Activated naive CD4-positive, alpha-beta T cell treated with Interleukin-2 at 50 U/mL for 16 hours (primary cell): ENCODE measurements at places on chromosomes 5 and 9.

GRCh38 chr9:112599732-112600131, 113.1 kb downstream of the KIAA1958 start:
- no peak for DNase-seq

- no peak for DNase-seq
Measured at GRCh38 chr5:111557686-111558085, 45.4 kb upstream of the STARD4 start.

- no peak for DNase-seq
Measured at GRCh38 chr9:19408316-19408692, 505 bp upstream of the ACER2 start.

DNA sequence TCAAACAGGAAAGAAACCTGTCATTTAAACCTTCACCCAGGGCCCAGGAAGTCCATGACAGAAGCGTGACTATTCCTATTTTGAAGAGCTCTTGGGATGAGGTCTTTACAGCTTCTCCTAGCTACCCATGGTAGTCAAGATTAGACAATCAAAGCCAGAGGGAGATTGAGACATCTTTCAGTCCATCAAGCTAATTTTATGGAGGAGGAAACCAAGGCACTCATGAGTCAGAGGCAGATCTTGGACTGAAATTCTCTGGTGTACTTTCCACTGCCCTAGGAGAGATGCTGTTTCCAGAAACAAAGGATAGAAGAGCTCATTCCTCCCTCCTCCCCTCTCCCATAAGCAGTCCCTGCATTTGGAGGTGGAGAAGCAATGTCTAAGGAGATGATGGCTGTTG, 9.2 kb downstream of the TNFSF8 start:
- DNase-seq, result no peak

DNA sequence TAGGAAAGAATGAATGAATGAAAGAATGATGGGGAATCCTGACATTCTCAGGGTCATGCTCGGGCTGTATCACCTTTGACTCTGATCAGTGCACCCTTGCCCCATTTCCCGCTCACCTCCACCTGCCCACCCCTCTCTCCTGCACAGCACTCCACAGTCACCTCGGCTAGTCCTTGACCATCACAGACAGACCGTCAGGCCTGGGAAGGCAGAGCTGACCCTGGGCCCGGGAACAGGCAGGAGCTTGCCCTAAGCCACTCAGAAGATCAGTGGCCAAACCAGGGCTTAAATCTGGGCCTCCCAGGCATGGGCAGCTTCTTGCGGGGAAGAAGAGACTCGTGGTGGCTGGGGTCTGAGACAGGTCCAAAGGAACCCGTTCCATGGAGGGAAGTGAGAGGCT, 3.6 kb downstream of the ST6GALNAC6 start:
- DNase-seq, result no peak

- peak; percentile 76 for DNase-seq
Measured at GRCh38 chr9:114696814-114697544, 15.0 kb upstream of the TEX48 start.

DNA sequence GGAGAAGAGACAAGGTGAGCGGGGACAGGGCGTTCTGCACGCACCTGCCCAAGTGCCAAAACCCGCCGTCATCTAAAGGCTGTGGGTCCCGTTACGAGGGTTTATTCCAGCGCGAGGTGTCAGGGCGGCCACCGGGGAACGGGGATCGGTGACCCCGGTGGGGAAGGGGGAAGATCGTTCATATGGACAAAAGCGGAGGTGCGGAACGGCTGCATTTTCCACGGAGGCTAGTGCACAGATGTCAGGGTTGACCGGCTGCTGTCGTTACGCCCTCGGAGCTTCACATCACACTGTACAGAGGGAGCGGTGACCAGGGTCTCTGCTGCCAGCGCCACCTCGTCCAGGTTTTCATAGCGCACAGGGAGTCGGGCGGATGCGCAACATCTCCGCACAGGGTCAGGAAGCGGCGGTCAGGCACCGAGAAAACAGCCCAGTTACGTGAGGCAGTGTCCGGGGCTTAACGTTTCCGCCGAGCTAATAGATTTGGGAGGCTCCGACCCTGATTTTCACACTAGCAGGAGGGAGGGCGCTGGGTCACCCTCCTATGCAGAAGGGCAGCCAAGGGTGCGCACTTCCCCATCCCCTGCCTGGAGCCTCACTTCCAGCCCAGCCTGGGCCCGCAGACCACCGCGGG, 13.5 kb downstream of the BTNL9 start:
- no peak for DNase-seq

DNA sequence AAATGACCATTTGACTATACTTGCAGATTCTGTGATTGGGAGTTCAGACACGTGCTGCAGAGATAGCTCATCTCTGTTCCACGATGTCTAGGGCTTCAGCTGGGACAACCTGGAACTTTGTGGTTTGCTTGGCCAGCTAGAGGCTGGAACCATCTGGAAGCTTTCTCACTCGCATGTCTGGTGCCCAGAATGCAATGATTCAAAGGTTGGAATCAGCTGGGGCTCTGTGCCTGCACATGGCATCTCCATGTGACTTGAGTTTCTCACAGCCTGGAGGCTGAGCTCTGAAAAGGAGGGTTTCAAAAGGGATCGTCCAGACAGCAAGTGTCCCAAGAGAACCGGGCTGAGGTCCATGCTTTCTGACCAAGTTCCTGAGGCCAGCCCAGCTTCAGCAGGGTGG, 465.2 kb downstream of the GADD45G start:
- no peak for DNase-seq

DNA sequence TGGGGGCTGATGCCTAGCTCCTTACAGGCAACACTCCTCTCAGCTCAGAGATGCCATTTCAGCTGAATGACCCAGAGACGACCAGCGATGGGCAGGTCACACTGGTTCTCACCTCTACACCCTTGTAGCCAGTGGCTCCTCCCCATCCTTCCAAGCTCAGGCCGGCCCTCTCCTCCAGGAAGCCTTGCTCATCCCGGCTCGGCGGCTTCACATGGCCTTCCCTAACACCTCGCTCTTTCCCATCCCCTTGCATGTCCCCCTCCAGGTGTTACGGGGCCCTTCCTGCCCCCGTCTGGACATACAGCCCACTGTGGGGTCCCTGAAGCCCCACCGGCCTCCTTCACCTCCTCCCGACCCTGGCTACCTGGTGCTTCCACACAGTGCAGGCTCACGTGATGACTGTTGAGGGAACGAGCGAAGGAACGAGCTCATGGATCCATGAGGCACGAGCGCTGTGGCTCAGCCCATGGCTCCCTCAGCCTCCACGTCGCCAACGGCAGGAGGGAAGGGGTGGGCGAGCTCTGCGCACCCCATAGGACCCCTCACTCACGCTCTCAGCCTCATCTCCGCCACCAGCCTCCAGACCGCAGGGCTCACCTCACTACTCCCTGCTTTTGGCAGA, 45.7 kb downstream of the SARDH start:
- no peak for DNase-seq

GRCh38 chr5:88691230-88691582, 191.8 kb downstream of the MEF2C start:
- DNase-seq, result no peak

DNA sequence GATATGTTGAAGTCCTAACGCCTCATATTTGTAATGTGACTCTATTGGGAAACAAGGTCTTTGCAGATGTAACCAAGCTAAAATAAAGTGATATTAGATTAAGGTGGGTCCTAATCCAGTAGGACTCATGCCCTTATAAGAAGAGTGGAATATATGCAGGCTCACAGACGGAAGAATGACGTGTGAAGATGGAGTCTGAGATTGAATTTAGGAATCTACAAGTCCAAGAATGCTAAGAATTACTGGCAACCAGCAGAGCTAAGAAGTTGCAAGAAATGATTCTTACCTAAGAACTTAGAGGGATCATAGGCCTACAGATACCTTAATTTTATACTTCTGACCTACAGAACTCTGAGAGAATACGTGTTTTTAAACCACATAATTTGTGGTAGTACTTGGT, 350.0 kb upstream of the ST8SIA4 start:
- no peak for DNase-seq

- DNase-seq, result no peak
Measured at GRCh38 chr5:134450374-134450773, 38.7 kb upstream of the CDKN2AIPNL start.

- DNase-seq, result no peak
Measured at GRCh38 chr5:94524841-94525697, 93.3 kb downstream of the KIAA0825 start.
